Naive thymus-derived CD4-positive, alpha-beta T cell (primary cell): ENCODE measurements at places on chromosomes 7 and 10. TPM values are rescaled to one million over a fixed set of nuclear protein-coding genes. Genes with fewer than 3 reads are reported as not detected.

DNA sequence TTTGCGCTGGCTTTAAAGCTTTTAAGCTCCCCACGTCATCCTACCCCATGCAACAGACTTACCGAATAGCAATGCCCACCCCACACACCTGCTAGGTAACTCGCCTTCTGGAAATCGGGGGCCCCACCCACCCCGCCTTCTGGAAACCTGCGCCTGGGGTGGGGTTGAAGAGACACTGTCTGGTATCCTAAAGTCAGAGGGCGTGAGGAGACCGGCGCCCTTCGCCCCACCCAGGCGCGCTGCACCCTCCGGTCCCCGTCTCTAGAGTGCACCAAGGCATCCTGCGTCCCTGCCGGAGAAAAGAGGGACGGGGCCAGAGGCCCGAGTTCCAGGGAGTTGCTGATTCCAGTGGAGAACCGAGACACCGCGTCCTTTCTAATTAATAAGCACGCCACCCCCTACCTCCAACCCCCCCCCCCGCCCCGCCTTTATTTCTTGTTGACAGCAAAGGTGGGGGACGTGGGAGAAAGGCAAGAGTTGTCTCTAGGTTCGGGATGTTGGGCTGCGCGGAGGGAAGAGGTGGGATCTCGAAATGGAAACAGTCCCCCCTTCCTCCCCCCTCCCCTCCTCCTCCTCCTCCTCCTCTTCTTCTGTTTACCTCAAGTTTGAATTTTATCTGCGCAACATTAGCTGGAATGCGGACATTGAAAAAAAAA is 220.9 kb upstream of the MKLN1 start:
- DNase-seq, result peak; percentile 77

GRCh38 chr7:69780379-69780778 is 182.1 kb downstream of the AUTS2 start:
- DNase-seq, result no peak

GRCh38 chr10:110686047-110686446 is 41.9 kb downstream of the RBM20 start:
- DNase-seq, result no peak

DNA sequence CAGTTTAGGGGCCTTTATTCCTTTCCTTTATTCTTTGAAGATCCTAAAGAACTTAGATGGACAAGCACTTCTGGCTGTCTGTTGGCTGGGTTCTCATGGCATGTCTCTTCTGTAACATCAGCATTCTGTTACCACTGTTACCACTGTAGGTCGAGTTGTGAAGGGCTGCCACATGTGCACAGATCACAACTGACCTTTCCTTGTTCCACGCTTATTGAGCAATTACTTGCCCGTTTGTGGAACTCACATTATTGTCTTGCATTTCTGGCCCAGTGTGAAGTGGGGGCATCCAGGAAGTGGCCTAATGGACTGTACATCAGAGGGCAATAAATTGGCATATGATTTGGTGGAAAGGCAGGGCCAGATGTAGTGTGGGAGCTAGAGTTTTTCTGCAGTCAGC is 23.7 kb downstream of the GBF1 start:
- no peak for DNase-seq

DNA sequence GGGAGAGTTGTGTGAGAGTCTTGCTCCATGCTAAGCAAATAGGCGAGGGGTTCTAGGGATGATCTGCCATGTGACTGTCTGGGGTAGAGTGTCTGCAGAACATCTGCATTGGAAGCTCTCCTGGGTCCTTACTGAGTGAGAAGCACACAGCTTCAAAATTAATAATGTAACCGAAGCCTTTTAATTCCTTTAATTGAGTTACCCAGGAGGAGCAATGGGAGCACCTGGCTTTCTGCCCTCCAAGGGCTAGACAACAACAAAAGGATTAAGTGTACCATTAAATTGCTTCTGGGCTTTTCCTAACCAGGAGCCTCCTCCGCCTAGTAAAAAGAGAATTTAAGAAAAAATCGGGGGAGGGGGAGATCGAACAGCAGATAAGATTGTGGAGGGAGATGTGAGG is 102.0 kb upstream of the TBX20 start:
- DNase-seq, result no peak

- no peak for DNase-seq
These were observed 30.0 kb downstream of the TSPAN15 start for GRCh38 chr10:69481305-69481704.

GRCh38 chr10:7411671-7412128 is 866 bp upstream of the SFMBT2 start:
- DNase-seq, result peak; percentile 18

DNA sequence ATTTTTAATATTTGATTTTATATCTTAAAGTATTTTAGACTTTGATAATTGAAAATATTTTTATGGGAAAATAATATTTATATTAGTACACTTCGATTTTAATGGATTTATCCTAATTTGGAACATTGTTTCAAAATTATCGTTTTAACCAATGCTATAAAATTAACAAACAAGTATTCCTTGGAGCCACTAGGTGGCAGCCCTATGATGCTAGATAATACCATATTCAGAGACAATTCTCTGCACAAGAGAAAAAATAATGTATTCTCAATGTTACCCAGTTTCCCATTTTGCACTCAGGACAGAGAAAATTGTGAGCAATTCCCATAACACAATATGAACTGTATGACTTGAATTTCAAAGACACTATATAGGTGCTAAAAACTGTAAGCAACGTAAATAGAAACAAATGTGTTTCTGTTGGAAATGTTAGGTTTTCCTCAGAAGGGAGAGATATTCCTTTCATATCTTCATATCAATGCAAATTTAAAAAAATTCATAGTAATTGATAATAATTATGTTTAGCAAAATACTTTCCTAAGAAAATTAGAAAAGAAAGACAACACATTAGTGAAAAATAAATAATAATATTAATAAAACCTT is 237.8 kb downstream of the SEMA3E start:
- DNase-seq, result no peak

DNA sequence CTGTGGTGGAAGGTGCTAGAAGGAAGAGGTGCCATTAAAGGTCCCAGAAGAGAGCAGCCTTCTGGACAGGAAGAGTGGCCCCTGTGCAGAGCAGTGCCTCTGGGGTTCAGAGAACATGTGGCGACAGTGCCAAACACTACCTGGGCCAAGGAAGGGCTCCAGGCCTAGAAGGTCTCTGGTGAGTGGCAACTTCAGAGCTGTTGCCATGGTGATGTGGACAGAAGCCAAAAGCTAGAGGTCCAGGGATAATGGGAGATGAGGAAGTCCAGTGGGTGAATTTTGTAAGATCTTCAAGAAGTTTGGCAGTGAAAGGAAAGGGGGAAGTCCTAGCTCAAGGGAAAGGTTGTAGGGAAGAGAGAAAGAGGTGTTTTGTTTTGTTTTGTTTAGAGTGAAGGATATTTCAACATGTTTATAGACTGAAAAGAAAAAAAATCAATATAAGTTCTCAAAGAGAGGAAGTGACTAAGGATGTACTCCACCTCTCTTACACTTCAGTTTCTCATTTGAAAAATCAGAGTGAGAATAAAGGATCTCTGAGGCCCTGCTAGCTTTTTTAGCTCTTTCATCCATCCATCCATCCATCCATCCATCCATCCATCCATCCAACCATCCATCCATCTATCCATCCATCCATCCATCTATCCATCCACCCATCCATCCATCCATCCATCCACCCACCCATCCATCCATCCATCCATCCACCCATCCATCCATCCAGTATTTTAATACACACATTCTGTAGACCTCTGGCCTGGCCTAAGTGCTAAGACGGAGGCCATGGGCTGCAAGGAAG is 77.1 kb upstream of the DUSP5 start:
- DNase-seq, result no peak

DNA sequence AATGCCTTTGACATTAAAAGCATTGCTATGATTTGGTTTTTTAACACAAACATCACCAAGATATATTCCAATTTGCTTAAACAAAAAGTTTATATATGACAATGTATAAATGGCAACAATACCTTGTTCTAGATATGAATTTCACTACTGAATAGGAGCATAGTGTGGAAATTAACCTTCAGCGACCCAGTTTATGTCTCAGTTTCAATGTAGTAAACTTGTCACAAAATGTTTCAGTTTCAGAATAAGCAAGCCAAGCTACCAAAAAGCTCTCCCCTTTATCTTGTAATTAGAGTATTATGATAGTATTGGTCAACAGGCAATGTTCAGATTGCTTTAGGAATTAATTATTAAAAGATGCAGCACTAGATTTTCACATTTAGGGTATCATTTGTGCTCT is 99.6 kb upstream of the PCDH15 start:
- DNase-seq, result no peak

- no peak for DNase-seq
These were observed 48.2 kb downstream of the XPNPEP1 start for GRCh38 chr10:109875151-109875568.

DNA sequence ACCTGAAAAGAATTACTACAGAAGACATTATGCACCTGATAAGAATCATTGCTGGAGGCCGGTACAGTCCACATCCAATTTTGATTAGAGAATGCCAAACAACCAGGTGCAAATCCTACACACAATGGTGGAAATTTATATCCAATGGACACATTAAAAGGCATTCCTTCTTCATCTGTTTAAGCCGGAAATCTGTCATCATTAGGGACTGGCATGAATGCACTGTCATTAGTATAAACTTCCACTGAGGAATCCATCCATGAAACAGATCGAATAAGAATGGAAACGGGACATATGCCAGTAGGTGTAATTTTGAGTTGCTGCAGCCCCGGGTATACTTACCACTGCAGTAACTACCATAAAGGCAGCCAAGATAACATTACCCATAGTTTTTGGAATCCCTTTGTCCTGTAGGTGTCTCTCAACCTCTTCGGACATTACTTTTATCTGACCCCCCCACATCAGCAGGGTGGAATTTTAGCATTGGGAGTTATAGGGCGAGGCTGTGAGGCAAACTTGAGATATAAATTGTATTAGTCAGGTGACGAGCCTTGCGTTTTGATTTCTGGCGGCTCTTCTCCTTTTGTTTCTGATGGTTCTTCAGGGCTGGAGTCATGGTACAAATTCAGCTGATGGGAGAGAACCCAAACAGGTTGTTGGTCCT is 36.5 kb upstream of the AKR1C2 start:
- DNase-seq, result no peak

DNA sequence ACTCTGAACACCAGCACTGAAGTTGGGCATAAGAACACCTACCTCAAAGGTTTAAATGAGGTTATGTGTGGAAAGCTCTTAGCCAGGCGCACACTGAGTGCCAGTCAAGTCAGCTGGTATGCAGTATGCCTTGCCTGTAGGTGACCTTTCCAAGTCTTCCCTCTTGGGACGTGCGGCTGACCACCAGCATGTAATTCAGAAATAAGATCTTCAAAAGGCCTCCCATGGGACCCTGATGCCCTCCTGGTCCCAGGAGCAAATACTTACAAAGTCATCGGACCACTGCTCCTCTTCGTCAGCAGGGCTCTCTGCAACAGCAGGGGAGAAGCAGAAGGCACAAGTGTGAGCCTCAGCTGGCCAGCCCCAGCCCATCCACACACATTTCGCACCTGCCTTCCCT is 40.8 kb downstream of the BLNK start:
- no peak for DNase-seq

- no peak for DNase-seq
These were observed 25.5 kb downstream of the RNLS start for GRCh38 chr10:88557658-88558057.

GRCh38 chr7:145876376-145876775 is 240.2 kb upstream of the CNTNAP2 start:
- no peak for DNase-seq

DNA sequence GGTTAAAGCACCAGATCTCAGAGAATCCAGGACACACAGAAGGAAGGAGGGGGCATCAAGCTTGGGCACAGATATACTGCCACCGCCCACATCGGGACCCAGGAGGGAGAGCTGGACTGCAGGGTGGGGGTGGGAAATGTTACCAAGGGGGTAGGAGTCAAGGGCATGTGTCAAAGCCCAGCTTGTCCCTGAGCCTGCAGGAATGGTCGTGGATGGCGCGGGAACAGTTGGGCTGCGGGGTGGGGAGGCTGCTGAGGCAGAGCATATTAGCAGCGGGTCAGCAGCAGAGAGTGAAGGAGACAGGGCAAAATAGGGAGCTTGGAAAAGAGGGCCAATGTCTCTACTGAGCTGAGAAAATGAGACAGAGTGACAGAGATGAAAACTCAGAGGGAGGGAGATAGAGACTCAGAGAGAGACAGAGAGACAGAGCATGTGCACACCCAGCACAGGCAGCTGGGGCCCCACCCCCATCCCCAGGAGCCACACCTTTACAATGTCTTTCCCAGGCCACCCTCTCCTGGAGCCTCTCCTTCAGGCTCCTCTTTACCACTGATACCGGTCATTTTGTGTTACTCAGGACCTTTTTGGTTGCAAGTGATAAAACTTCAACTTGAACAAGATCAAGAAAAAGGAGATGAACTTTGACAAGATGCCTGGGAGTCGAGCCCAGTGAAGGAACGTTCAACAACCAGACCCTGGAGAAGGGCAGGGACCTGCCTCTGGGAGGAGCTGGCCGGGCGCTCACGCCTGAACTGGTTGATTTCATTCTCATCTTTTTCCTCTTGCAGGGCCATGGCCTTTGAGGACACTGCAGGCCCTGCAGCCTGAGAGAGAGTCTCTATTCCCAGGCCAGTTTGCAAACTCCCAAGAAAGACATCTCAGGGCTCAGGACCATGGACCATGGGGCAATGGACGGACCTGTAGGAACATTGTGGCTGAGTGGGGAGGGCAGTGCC is 50.0 kb downstream of the AOC1 start:
- no peak for DNase-seq

- DNase-seq, result no peak
These were observed 89.3 kb upstream of the PITRM1 start for GRCh38 chr10:3261921-3262320.

DNA sequence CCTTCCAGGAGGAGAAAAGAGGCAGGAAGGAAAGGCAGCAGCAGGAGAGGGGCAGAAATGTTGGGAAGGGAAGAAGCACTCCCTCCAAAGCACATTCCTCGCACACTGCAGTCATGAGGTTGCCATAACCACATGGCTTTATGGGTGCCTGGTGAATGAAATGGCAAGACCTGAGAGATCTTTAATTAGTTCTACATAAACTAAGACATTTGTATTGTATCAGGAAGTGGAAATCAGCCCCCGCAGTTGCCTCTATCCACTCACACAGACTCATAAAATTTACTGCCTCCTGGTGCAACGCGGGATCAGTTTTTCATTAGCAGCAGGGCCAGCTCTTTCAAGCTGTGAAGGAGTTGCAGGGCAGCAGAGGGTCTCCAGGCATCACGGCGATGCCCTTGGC is 106.4 kb downstream of the COL13A1 start:
- DNase-seq, result no peak

DNA sequence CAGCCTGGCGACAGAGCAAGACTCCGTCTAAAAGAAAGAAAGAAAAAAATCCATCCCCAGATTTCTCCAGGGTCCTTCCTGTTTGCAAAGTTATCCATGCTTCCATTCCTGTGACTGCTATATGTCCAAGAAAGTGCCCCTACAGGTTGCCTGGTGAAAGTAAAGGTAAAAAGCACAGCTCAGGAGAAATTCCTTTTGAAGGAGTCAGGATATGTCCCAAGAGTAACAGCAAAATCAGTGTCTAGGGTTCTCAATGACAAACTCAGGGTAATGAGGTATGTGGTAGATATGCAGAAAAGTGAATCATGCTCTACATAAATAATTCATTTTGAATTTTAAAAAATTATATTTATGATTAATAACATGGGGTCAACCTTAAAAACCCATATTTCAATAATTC is 91.5 kb downstream of the CTTNBP2 start:
- no peak for DNase-seq

- no peak for DNase-seq
These were observed 40.9 kb upstream of the ZNF32 start for GRCh38 chr10:43689618-43689954.

- no peak for DNase-seq
These were observed 69.8 kb downstream of the CTTNBP2 start for GRCh38 chr7:117803476-117803875.

ACTR1A gene
- 67.3 and 69.4 TPM in 2 replicates for total RNA-seq

TMEM176B gene
- total RNA-seq, result 2.8 TPM

GCK gene
- 0.29 TPM for total RNA-seq

GPR158 gene
- total RNA-seq, result not detected in 2 replicates

NPM3 gene
- total RNA-seq, result 31.3 and 32.2 TPM in 2 replicates

PLXNA4 gene
- 27.3 and 31.6 TPM in 2 replicates for total RNA-seq
